AG04450 (cell line): ENCODE measurements at places on chromosomes 1 and 21.

- DNase-seq: no peak
Observed at GRCh38 chr1:30323352-30323751, 400.0 kb downstream of the MATN1 start.

DNA sequence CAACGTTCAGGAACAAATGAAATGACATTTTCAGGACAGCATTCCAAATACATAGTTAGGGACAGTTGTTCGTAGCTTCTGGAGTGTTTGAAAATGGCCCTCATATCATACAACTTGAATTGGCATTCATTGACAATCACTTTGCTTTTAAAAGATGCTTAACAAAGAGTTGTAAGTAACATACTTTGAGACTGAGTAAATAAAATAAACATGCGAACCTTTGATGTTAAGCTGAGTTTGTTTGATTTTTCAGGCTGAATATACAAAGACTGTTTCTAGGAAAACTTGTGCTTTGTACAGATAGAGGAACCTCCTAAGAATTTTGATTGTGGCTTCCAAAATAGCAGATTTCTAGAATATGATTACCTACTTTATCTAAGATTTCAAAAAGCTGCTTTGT, 45.3 kb downstream of the ITSN1 start:
- no peak for DNase-seq

- no peak for DNase-seq
Observed at GRCh38 chr1:7628273-7628672, 142.8 kb upstream of the VAMP3 start.

DNA sequence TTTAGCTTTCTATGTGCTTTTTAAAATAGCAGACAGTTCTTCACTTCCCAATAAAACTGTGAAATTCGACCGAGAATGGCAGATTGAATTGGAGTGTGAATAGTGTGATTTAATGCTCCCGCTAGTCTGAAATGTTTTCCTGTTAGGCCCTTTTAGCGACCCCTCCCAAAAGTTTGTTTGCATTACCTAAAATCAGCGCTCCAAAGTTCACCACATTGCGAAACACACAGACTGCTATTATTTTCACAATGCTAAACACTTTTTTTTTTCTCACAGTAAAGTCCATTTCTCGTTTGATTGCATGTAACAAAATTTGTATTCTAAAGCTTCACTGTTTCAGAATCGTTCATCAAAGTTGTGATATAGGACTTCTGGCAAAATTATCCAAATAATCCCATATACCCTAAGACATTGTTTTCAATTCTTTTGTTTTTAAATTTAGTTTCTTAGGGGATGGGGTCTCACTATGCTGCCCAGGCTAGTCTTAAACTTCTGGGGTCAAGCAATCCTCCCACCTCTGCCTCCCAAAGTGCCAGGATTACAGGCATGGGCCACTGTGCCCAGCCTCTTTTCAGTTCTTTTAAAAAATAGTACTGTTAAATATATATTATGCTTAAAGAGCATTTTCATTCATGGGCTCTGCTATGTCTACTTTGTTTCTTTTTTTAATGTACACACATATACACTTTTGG, 76.5 kb upstream of the USH2A start:
- no peak for DNase-seq

- no peak for DNase-seq
Observed at GRCh38 chr1:162663086-162663485, 30.8 kb downstream of the DDR2 start.

DNA sequence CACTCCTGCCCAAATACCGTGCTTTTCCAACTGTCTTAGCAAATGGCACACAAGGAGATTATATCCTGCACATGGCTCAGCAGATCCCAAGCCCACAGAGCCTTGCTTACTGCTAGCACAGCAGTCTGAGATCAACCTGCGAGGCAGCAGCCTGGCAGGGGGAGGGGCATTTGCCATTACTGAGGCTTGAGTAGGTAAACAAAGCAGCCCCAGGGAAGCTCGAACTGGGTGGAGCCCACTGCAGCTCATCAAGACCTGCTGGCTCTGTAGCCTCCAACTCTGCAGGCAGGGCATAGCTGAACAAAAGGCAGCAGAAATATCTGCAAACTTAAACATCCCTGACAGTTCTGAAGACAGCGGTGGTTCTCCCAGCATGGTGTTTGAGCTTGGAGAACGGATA, 70.1 kb upstream of the PTBP2 start:
- DNase-seq: no peak

- DNase-seq: no peak
Observed at GRCh38 chr1:9426291-9426711, 113.0 kb upstream of the SLC25A33 start.

DNA sequence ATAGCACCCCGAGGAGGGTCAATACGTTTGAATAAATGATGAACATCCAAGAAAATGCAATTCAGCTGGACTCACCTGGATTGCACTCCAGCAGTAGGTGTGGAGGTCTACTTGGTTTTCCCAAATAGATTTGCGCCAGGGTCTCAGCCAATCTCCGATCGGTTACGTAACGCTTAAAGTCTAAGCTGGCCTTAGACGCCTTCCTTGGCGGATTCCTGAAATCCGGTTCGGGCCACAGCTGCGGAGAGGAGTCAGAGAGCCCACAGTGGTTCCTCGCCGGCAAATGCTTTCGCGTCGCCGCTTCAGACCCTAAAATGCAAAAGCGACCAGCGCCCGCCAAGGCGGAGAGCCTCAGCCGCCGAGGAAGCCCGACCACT, 322 bp downstream of the TFB2M start:
- no peak for DNase-seq

DNA sequence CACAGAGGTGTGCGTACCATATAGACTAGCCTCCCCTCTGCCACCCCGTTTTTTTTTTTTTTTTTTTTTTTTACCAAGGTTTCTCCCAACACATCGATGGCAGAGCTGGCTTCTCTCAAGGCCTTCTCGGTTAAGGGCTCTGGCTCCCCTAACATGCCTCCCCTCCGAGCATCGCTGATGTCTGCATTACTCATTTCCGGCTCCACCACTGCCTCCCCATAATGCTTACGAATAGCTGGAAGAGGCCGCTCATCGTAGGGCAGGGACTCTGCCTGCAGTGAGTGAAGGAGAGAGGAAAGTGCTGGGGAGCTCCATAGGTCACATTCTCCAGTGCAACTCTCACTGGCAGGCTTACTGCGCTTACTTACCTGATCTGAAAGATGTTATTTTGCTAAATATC, 20.6 kb downstream of the CEP104 start:
- no peak for DNase-seq

DNA sequence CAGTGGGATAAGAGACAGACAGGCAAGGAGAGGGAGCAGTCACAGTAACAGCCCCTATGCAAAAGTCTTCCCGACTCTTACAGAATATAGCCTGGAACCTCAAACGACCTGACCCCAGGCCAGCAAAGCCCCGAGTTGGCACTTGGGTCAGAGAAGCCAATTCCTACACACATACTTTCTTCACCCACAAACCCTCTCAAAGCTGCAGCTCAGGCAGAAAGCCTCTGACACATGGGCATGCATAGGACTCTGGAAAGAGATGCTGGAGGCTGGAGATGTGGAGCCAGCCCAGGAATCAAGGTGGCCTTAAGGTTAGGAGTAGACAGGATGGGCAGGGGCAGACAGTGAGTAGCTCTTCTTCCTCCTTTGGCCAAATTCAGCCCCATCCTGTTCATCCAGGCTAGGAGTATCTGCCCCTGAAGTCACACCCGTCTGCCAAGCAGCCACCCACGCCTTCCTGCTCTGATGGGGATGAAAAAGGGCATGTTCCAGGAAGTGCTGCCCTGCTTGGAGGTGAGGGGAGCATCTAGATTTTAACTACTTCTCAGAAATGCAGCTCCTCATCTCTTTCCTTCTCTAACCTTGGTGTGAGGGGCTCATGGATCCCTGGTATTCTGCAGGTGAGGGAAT, 7.8 kb downstream of the SLC41A1 start:
- DNase-seq: no peak

DNA sequence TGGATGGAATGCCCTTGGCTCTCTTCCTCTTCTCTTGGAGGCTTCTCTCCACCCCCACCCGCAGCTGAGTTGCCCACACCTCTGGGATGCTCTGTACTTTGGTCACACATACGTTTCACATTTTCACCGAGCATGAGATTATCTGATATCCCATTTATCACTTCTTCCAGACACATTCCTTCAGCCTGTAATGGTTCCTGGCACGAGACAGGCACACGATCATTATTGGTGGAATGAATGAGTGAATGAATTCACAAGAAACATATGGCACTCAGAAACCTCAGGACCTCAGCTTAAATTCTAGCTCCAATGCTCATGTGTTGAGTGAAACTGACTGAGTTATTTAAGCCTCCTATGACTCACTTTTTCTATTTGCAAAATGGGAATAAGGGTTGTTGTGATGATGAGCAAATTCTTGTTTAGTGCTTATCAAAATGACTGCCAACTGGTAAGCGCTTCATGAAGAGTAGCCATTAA, 242.7 kb upstream of the JUN start:
- DNase-seq: no peak

DNA sequence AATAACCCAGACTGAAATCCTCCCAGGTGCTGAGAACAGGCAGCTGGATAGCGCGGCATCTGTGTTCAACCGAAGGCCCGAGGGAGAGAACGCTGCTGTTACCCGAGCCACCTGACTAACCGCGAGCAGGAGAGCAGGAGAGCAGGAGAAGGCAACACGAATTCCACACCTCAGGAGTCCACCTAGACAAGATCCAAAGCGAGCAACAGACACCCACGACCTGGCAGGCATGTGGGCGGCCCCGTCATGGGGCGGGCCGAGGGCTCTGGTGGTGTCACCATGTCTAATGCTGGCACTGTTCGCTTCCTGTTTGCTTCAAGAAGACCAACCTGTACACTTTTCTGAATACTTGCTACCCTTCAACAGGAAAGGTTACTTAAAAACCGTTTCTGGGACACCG, 20.9 kb upstream of the SPATC1L start:
- no peak for DNase-seq

DNA sequence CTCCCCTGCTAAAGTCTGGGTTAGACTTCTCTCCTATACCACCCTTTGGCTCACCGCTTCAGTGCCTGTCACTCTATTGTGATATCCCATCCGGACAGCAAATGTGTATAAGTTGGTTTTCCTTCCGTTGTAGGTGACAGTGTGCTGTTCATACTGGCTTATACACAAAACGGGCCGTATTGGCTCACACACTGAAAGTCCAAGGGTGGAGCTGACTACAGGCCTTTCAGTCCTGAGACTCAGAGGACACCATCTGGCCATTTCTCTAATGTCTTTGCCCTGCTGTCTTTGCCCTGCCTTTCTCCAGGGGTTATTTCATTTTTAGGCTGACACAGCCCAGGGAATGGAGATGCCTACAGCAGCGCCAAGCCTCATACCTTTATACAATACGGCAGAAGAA, 90.7 kb downstream of the URB2 start:
- DNase-seq: no peak
